Activated naive CD4-positive, alpha-beta T cell treated with anti-CD3 and anti-CD28 coated beads for 36 hours (primary cell): ENCODE measurements at places on chromosomes 16 and 17. TPM values are rescaled to one million over a fixed set of nuclear protein-coding genes. Genes with fewer than 3 reads are reported as not detected.
A peak's percentile ranks its signal among the peaks of the same experiment; 100 is the strongest.

DNA sequence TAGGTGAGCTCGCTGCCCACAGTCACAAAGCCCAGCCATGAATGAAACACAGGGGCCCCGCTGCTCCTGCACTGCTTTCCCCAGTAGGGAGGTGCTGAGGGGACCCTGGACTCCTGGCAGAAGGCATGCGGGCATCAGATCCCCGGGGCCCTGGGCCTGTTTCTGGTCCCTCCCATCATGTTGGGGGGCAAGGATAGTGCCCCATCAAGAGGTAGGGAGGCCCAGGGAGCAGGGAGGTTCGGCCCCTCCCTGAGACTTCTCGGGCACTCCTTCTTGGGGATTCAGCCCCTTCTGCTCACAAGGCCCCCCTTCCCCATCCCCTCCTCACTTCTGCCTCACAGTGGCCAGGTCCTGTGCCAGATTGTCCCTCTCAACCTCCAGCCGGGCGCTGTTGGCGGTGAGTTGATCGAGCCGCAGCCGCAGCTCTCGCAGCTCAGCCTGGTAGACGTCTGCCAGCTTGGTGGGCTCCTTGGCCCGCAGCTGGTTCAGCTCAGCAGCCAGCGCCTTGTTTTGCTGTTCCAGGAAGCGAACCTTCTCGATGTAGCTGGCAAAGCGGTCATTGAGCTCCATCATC, 515 bp downstream of the GFAP start:
- peaks cover 25% of the 10 kb centered on the region for H3K27me3 ChIP-seq
- H3K36me3 ChIP-seq: no peaks in the 10 kb centered on the region
- DNase-seq: no peak
- no peak overlapping the region for H3K4me3 ChIP-seq

PSMC3IP gene
- total RNA-seq: 42.2 TPM

DNA sequence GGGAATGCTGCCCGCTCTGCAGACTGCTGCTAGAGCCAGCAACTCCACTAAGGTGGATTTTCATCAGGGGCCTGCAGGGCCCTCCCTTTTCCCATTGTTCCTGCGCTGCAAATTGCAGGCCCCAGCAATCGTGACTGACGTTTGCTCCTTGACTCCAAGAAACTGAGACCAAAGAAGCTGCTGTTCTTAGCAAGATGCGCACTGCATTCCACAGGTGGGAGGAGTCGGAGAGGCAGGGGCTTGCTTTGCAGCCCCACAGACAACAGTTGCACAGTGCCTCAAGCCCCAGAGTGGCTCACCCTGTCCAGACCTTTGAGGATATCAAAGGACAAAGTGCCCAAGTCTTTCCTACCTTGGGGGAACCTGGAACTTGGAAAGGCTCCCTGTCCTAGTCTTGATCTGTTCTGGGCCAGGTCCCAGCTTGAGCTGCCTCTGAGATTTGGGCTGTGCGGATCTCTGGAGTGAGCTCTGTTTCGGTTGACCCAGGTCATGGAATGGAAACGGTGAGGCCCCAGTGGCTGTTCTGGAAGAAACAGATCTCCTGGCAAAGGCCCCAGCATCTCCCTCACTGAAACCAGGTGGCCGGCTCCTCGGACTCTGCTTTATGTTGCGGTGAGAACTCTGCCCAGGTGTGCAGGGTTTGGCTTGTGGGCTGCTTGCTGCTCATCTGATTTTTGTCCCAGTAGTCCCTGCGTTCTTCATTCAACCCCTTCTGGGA, 24.9 kb downstream of the PLCD3 start:
- no peak for DNase-seq
- H3K36me3 ChIP-seq: peaks cover 16% of the 10 kb centered on the region
- no peak overlapping the region for H3K4me3 ChIP-seq

UMOD gene
- not detected for total RNA-seq

DNA sequence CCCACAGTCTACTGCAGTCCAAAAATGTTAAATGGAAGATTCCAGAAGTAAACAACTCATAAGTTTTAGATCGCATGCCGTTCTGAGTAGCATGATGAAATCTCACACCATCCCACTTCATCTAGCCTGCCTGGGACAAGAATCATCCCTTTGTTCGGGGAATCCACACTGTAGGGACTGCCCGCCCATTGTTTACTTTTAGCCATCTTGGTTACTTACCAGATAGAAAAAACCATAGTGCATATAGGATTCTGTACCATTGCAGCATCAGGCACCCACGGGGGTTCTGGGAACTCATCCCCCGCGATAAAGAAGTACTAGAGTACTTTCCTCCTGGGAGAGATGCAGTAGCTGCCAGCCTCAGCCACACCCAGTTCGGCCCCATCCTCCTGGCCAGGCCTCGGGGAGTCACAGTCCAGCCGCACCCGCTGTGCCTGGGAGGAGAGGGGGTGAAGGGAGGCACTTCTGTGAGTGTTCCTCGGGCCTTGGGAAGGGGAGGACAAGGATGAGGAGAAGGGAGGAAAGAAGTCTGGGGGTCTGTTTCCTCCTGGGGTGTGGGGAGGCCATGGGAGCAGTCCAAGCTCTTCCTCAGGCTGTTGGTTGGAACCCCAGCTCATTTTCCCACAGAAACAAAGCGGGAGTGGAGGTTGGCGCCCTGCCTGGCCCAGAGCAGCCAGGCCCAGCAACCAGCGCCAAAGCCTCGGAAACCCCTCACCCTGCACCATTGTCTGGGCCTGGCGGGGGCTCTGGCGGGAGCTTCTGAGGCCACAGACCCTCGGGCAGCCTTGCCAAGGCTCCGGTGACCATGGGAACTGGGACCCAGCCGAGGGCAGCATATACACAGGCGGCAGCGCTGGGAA, 8.9 kb downstream of the TRIM47 start:
- H3K36me3 ChIP-seq: no peaks in the 10 kb centered on the region
- no peak for DNase-seq
- H3K4me1 ChIP-seq: peaks cover 26% of the 10 kb centered on the region
- H3K27ac ChIP-seq: no peak overlapping the region

CEP131 gene
- total RNA-seq: 9.8 TPM

- H3K36me3 ChIP-seq: peaks cover 4% of the 10 kb centered on the region
- peak; percentile 57 for DNase-seq
- no peak overlapping the region for H3K4me3 ChIP-seq
- H3K27me3 ChIP-seq: no peaks in the 10 kb centered on the region
- peaks cover 27% of the 10 kb centered on the region for H3K4me1 ChIP-seq
These were observed 13.8 kb downstream of the RIPOR1 start for GRCh38 chr16:67542464-67542863.

C17orf78 gene
- not detected for total RNA-seq

DNA sequence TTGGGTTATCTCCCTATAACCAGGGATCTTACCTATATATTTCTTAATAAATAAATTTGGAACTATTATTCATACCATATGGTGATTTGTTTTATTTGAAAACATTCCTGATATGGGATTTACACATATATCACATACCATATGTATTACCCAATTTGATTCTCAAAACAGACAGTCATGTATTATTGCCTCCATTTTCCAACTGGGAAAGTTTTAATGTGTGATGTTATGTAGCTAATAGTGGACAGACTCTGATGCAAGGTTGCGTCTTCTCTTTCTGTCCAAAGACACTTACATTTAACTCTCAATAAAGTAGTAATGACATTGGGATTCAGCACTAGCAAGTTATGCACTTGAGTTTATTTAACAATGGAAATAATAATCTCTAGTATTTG, 1.1 kb downstream of the KRTAP9-9 start:
- no peak for DNase-seq

RPAIN gene
- total RNA-seq: 68.8 TPM

SKAP1 gene
- total RNA-seq: 60.5 TPM

HSD17B2 gene
- total RNA-seq: not detected

GRCh38 chr17:29237476-29238132, 9.1 kb upstream of the CRYBA1 start:
- no peaks in the 10 kb centered on the region for H3K27me3 ChIP-seq
- H3K27ac ChIP-seq: no peak overlapping the region
- H3K4me1 ChIP-seq: peaks cover 14% of the 10 kb centered on the region

TMEM88 gene
- 1.2 TPM for total RNA-seq

SOX15 gene
- total RNA-seq: not detected

EPN3 gene
- total RNA-seq: not detected

- no peak overlapping the region for H3K27ac ChIP-seq
These were observed 48.8 kb upstream of the SIAH1 start for GRCh38 chr16:48433850-48434530.

- peaks cover 3% of the 10 kb centered on the region for H3K4me1 ChIP-seq
- no peak overlapping the region for H3K4me3 ChIP-seq
- H3K36me3 ChIP-seq: peaks cover 10% of the 10 kb centered on the region
These were observed 12.2 kb upstream of the CLEC18C start for GRCh38 chr16:70161350-70161749.

TRPV3 gene
- 0.72 TPM for total RNA-seq

RAMP2 gene
- not detected for total RNA-seq

GCGR gene
- not detected for total RNA-seq

ZDHHC1 gene
- 0.32 TPM for total RNA-seq

ZPBP2 gene
- not detected for total RNA-seq

GRCh38 chr17:69913616-69914015, 161.4 kb upstream of the KCNJ16 start:
- H3K4me1 ChIP-seq: no peaks in the 10 kb centered on the region
- no peak overlapping the region for H3K4me3 ChIP-seq
- no peaks in the 10 kb centered on the region for H3K36me3 ChIP-seq
- no peak overlapping the region for H3K27ac ChIP-seq
- DNase-seq: no peak

- H3K4me3 ChIP-seq: no peak overlapping the region
- H3K36me3 ChIP-seq: no peaks in the 10 kb centered on the region
- peaks cover 11% of the 10 kb centered on the region for H3K27me3 ChIP-seq
- no peak overlapping the region for H3K27ac ChIP-seq
These were observed 69.5 kb upstream of the CIBAR2 start for GRCh38 chr16:85181739-85182129.

DBNDD1 gene
- 0.67 TPM for total RNA-seq

DNA sequence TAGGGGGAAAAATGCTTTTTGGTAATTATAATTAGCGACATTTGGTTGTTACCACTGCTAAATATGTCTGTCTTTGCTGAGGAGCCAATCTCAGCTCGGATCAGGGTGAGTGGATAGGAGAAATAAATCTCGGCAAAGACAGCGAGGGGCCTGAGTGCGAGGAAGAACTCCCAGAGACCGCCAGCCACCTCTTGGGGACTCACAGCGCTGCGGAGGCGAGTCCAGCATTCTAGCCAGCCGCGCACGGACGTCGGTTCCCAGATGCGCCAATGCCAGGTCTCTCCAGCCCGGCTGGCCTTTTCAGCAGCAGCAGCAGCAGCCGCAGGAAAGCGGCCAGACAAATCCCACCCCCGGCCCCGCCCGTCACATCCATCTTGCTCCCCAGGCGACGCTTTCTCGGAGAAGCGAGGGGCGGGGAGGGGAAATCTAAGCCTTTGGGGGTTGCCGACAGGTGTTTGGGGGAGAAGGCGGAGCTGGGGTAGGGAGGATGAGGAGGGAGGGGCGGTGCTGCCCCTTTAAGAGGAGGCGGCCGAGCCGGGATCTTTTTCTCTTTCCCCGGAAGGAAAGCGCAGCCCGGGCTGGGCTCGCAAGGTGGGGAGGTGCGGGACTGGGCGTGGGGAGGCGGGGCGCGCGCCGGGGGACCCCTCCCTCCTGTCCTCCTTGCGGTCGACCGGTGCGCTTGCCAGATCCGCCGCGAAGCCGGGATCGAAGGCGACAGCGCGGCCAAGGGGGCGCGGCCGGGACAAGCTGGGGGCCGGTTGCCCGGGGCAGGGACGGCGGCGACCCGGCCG, at the start of gene ITGA3:
Gene ITGA3 (plus strand): TSS at position 685 of the 791 bp plus-strand sequence. CDS start 330 bp downstream, outside the sequence.
- DNase-seq: peak; percentile 85
- H3K4me3 ChIP-seq: peak within 1 kb of the TSS; percentile 87
- no peaks in the 10 kb centered on the region for H3K27me3 ChIP-seq
- peaks cover 38% of the 10 kb centered on the region for H3K4me1 ChIP-seq
- H3K27ac ChIP-seq: peak within 1 kb of the TSS; percentile 81

CLEC18C gene
- 0.27 TPM for total RNA-seq
